Hypothalamus (tissue), 51 donors: ENCODE measurements at places on chromosomes 1 and 21.

- no peak for DNase-seq
Measured at GRCh38 chr1:185464777-185465176, 147.7 kb upstream of the IVNS1ABP start.

GRCh38 chr1:89927478-89927877, 67.4 kb upstream of the ZNF326 start:
- DNase-seq = no peak

GRCh38 chr1:9193233-9193625, 41.3 kb upstream of the H6PD start:
- no peak for DNase-seq

- DNase-seq = no peak
Measured at GRCh38 chr1:8082945-8083344, 56.8 kb upstream of the ERRFI1 start.

- no peak for DNase-seq
Measured at GRCh38 chr21:27885296-27885711, 918.4 kb upstream of the ADAMTS5 start.

GRCh38 chr1:3552176-3552575, 59.1 kb downstream of the MEGF6 start:
- no peak for DNase-seq

DNA sequence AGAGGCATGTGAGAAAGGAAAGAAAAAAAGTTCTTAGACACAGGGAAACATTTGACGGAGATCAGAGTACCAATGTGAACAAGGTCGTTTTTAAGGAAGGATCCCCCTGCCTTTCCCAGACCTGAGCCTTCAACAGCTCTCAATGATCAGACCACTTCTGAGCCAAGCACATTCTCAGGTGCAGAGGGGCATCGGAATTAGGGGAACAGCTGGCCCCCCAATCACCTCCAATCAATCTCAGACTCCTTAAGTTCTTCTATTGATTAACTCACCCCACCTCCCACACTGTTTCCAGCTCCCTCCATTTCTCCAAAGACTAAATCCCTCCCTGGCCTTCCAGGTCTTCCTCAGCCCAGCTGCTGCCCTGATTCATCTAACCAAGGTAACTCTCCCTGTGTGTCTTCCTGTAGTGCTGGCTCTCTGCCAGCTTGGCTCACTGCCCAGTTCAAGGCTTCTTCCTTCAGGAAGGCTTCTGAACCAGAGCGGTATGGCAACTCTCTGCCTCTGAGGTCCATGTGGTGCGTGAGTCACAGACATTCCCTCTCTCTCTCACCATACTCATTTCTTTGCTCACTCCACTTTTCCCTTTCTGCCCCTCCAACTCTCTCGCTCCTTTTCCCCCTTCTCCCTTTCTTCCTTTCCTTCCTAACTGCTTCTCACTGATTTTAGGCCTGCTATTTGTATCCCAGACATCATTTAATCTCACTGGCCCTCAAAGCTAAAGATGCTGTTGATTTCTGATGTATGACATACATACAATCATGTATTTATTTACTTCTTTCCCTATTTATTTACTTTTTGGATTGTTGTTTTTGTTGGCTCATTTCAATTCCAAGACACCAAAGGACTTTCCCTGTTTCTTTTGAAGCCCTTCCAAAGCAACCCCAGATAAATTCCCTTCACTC, 18.1 kb downstream of the CFAP45 start:
- peak; percentile 5 for DNase-seq

- DNase-seq = no peak
Measured at GRCh38 chr1:242534753-242535152, 10.3 kb upstream of the PLD5 start.

GRCh38 chr1:79040424-79041082, 34.0 kb upstream of the ADGRL4 start:
- DNase-seq = no peak

GRCh38 chr1:148362216-148362611, 120.9 kb downstream of the PPIAL4G start:
- DNase-seq = no peak

DNA sequence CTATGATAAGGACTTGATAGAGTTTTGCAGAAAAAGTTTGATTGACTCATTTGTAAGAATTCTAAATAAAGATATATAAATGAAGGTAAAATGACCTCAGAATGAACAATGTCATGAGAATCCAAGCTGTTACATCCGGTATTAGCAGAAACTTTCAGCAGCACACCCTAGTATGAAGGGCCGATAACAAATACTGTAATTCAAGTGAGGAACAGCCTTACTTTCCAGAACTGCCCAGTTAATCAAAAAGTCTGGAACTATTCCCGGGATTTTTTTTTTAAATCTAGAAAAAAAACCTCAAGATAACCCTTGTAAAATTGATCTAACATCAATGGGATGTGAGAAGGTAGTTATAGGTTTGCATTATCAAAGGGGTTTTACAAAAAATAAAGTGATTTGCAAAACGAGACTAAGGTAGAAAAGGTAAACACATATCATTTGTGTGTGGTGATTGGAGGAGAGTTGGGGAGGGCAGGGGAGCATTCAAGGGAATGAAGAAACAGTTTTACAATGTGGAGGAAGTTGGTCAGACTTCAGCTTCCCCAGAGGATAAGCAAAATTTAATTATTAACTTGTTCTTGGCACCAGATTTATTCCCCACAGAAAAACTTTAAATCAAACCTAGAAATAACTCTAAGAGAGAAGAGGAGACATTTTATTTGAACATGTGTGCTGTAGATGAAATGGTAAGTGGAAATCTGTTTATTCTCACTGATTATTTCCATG, 75.9 kb upstream of the VCAM1 start:
- no peak for DNase-seq

DNA sequence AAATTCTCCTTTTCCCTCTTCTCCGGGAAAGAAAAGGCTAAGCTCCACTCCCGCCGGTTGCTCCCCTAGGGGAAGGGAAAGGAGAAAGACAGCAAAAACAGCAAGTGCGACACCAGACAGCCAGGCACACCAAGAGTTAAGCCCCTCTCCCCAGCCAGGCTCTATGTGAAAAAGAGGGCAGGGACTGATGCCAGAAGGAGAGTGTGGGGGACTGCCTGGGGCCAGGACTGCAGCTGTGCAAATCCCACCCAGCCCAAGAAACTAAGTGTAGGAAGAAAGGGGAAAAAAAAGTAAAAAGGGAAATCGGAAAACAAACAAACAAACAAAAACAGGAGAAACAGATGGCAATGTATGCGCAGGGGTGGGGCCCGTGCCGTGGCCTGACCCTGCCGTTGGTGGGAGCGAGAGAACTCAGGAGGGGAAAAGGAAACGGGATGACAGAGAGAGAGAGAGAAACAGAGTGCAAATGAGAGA, 27.7 kb upstream of the FMO1 start:
- DNase-seq = no peak

- no peak for DNase-seq
Measured at GRCh38 chr1:203486618-203487370, 7.2 kb upstream of the OPTC start.

DNA sequence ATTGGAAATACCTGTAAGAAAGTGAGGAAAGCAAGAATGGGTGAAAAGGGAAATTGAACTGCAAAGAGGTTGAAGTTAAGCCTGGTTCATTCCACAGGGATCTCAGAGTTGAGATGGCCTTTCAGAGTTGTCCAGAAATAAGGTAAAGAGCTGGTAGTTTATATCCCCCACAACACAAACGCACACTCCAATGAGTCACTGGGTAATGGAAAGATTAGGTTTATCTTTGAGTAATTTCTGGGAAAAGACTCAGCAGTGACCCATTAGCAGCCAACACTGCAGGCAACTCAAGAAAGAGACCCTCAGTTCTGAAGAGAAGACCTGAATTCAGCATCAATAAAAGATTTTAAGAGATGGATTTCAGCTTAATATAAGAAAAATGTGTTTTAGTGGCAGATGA, 485.5 kb downstream of the PTPRC start:
- DNase-seq = no peak

GRCh38 chr1:17617787-17618557, 78.5 kb downstream of the ARHGEF10L start:
- no peak for DNase-seq

GRCh38 chr1:208419746-208420420, 175.7 kb upstream of the PLXNA2 start:
- DNase-seq = no peak

GRCh38 chr1:21318714-21319159, 28.5 kb upstream of the ECE1 start:
- peak; percentile 58 for DNase-seq

DNA sequence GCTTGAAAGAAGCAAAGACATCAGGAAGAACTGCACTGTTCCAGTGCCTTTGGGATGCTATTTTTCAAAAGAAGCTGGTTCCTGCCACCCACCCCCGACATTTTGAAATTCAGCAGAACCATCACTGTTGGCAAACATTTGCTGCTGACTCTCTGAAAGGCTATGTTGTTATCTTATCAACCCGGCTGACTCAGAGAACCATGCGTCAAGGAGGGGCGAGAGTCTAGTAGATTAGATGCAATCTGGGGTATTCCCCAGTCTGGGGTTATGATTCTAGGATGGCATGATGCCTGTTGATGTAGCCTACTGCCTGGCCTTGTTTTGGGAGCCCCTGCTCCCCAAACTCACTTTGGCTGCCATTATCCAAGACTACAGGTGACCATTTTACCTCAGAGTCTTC, 267.8 kb upstream of the RUNX1 start:
- DNase-seq = no peak

GRCh38 chr1:212536586-212536985, 72.0 kb upstream of the ATF3 start:
- DNase-seq = no peak

DNA sequence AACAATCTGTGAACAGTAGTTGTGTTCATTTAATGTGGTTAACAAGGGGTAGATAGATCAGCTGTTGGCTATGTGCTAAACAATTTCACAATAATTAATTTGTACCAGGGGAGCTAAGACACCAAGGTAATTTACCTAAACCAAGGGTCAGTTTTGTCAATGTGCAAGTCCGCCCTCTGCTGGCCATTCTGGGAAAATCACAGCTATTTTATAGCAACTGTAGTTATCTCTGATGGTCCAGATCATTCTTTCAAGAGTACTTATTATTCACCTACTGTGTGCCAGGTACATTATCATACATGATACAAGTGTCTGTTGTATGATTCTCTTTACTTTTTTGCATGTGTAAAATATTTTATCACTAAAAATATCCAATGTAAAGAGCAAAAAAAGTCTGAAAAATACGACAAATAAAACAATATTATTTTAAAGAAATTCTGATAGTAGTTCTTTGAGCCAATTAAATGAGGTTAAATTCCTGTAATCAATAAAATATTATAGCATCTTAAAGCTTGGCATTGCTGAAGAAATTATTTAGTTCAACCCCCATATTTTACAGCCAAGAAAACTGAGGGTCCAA, 312.3 kb upstream of the FAM78B start:
- no peak for DNase-seq

DNA sequence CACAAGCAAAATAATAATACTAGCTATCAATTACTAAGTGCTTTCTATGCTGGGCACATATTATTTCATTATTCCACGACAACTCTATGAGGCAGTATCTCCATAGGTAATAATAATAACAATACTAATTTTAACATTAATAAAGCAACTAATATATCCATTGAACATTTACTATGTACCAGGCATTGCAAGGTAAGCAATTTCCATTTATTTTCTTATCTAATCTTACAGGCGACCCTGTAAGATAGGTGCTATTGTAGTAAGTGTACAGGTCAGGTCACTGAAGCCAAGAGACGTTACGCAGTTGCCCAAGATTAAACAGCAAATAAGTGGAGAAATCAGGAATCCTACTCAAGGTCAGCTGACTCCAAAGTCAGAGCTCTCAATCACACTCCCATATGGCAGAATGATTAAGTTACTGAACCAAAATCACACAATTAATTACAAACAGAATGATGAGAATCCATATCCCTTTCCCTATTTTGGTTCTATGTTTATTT, 198.4 kb downstream of the SLC45A1 start:
- no peak for DNase-seq

- no peak for DNase-seq
Measured at GRCh38 chr1:164707868-164708331, 148.9 kb downstream of the PBX1 start.

DNA sequence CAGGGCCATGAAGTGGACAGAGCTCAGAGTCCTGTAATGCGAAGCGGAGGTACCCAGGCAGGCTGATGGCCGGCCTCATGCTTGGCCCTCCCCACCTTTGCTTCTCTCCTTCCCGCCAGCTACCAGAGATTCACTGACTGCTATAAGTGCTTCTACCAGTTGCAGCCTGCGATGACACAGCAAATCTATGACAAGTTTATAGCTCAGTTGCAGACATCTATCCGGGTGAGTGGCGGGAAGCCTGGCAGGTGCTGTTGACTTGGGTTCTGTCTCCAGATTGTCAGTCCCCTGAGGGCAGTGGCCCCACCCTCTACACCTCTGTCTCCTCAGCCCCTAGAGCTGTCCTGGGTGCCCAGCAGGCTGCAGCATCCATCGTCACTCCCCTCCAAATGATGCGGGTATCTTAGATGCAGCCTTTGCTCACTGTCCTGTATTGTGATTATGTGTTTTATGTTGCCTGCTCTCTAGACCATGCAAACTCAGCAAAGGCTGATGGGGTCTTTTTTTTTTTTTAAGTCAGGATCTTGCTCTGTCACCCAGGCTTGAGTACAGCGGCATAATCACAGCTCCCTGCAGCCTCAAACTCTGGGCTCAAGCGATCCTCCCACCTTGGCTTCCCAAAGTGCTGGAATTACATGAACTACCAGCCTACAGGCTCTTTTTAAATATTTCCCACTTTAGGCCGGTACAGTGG, 9.6 kb upstream of the BGLAP start:
- no peak for DNase-seq

DNA sequence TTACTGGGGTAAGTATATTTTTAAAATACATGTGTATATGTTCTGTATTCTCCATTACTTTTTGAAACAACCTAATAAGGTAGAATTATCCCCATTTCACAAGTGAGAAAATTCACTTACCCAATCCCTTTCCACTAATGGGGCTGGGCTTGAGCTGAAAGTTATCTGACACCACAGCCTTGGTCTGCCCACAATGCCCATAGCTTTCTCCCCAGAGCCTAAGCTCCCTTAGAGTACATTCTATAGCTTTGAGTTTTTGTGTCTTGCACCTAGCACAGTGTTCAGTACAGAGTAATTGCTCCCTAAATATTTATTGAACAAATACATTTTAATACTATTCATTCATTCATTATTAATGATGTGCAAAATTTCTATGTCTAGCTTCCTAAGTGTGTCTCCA, 152.7 kb upstream of the RUNX1 start:
- no peak for DNase-seq

GRCh38 chr1:67166196-67166595, at the start of gene IL23R:
IL23R (plus strand) TSS chr1:67166454; CDS start chr1:67168121, 1,667 bp downstream.
- no peak for DNase-seq

DNA sequence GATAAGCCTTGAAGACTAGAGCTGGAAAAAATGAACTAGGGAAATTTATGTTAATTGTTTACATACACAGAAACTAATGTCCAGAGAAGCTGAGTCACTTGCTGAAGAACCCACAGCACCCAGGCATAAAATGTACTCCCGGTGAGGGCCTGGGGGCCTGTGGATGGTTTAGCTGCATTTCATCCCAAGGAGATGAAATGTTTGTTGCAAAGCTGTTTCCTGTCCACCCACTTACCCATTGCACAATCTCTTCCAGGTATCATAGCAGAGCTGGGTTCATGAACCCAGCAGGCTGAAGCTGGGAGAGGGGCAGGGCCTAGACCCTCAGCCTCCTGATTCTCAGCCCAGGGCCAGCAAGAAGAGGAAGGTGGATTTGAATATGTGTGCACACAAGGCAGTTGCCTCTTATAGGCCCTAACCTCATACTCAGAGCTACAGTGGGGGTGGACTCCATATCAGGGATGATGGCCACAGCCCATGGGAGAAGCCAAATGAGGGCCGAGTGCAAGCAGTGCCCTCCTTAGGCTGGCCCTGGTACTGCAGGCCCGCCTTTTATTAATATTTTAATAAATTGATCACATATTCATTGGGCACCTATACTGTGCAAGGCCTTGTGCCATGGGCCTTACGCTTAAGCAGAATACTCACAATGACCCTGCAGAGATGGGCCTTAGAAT, 110.8 kb downstream of the LACTBL1 start:
- DNase-seq = no peak
